Dorsolateral prefrontal cortex (tissue), 122 donors: ENCODE measurements at places on chromosomes 16 and 17.

DNA sequence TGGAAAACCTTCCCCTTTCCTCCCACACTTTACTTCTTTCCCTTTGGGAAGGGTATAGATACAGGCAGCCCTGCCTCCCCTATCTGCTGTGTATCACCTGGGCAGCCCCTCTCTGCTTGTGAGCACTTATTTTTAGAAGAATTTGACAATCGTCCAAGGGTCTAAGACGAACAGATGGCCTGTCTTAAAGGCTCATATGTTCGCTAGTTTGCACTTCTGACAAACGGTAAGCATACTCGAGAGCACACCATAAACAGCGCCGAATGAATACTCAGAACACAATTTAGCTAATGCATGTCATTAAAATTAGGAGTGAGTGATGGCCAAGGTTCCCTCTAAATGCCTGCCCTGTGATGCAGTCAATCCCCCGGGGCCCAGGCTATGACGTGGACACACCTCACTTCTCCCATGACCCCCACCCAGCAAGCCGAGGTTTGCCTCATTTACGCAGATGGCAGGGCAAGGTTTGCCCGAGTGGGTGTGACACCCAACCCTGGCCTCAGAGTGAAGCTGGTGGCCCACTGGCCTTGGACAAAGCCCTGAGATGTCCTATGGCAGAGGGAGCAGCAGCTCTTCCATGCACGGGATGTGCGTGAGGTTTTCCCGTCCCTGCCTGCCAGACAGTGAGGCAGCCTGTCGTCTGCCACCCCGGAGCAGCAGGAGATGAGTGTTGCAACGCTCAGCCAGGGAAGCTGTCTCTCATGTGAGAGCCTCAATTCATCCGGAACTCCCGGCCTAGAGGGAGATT lies 125.2 kb downstream of the C16orf78 start:
- no peak for DNase-seq

GRCh38 chr16:88349903-88350900 lies 32.6 kb upstream of the ZNF469 start:
- DNase-seq, result peak; percentile 21

DNA sequence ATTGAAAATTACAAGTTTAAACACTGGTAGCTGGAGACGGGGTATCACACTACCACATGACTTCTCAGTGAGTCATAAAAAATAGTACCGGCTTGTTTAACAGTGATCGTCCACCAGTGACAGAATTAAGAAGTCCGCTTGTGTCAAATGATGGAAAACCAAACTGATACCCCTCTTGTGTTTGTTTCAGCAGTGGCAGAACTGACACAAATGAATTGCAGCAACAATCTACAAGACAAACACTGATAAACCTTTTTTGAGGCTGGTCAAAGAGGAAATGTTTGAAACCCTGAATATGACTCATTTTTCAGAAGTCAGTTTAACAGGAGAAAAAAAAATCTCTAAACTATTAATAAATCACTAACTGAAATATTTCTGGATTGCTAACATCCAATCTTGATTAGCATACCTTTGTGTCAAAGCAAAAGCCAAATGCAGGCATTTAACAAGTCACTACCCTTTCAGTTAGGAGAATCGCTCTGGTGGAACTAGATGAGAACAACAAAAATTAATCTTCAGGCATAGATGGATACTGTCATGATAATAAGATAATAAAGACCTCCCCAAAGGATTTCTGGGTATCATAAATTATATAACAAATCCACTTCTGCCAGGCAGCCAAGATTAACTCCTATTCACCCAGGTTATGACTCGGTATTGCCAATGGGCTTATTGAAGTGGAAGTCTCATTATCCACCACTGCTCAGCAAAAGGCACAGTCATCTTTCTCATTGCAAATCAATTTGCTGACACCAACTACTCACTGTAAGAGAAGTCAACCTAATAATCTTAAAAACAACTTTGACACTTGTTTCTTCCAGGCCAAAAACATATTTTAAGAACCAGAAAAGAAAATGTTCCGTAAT lies 20.8 kb downstream of the DCUN1D3 start:
- no peak for DNase-seq

DNA sequence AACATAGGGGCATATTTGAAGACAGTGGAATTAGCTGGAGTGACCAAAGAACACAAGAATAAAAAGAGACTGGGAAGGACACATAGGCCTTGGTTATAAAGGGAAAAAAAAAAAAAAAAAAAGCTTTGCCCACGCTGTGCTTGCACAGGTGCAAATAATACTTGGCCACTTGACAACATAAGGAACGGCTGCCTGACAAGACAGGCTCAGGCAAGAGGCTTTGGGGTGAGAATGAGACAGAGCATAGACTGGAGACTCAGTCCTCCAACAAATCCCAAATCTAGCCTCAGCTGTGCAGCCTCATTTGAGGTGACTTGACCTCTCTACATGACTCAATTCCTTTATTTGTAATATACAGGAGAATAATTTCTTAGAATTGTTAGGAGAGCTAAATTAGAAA lies 332.8 kb upstream of the DYNLRB2 start:
- no peak for DNase-seq

DNA sequence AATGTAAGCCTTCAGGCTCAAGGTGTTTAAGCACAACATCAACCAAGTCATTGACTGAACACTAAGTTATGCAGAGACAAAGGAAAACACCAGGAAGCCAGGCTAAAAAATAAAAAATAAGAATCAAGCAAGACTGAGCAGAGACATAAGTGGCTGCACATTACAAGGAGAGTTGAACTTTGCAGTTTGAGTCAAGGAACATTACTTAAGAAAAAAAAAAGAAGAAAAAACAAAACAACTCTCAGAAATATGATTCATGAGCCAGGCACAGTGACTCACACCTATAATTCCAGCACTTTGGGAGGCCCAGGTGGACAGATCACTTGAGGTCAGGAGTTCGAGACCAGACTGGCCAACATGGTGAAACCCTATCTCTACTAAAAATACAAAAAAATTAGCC lies 168.1 kb downstream of the C16orf95 start:
- DNase-seq, result no peak

DNA sequence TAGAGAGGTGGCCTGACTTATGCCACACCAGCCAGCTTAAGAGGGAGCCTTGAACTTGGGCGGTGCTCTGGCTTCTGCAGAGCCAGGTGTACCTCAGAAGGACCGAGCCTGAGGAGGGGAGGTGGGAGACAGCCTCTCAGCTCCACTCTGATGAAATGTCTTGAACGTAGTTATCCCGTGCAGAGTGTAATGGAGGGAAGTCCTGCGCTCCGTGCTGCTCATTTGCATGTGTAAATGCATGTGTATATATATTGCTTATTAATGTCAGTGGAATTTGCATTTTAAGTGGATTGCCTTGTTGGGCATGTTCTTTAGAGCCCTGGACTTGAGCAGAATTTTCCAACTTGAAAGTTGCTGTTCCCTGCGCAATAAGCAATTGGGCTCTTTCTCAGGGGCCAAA lies 264.9 kb upstream of the SDK2 start:
- DNase-seq, result no peak

DNA sequence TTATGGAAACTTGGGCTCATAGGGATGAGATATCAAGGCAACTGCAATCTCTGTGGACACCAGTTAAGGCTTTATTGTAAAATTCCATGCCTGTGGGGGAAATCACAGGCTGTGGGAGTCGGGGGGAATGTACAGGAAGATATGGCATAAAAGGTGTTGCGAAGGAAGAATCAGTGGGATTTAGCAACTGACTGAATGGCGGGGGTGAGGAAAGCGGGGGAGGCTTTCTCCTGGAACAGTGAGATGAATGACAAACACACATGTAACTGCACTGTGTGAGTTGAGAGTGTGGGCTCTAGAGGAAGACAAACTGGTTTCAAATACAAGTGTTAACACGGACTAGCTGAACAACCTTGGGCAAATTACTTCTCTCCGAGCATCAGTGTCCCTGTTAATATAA lies 143.7 kb downstream of the PRKCB start:
- peak; percentile 31 for DNase-seq

- no peak for DNase-seq
Observed at GRCh38 chr17:28950017-28950751, 1.1 kb downstream of the PHF12 start.

DNA sequence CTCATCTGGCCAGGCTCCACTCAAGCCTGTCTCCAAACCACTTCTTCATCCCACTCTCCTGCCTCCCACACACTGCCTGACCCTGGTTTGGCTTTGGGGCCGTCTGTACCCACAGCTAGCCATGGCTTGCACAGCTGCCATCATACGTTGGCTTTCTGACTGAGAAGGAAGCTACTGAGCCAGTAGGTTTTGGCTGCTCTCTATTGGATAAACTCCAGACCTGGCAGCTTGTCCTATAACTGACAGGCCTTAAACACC lies 3.9 kb downstream of the MIF4GD start:
- no peak for DNase-seq

DNA sequence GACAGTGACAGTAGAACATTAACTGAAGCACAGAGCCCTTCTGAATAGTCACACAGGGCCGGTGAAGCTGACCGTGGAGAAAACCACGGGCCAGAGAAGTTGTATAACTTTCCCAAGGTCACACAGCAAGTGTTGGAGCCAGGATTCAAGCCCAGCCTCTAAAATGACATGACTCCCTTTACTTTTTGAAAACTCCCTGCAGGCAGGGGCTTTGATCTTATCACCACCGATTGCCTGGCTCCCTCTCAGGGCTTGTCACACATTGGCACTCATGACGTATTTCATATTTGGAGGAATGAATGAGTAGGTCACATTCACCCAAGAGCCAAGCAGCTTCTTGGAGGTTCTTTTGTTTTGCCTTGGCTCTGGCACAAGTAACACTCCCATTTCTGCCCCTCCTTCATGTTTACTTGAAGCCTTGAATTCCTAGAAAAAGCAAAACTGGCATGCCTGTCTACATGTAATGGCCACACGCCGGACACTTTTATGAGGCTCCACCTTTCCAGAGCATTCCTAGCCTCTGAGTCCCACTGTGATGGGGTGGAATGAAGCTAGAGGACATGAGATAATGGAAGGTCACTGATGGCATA lies 13.3 kb upstream of the RBBP6 start:
- no peak for DNase-seq

DNA sequence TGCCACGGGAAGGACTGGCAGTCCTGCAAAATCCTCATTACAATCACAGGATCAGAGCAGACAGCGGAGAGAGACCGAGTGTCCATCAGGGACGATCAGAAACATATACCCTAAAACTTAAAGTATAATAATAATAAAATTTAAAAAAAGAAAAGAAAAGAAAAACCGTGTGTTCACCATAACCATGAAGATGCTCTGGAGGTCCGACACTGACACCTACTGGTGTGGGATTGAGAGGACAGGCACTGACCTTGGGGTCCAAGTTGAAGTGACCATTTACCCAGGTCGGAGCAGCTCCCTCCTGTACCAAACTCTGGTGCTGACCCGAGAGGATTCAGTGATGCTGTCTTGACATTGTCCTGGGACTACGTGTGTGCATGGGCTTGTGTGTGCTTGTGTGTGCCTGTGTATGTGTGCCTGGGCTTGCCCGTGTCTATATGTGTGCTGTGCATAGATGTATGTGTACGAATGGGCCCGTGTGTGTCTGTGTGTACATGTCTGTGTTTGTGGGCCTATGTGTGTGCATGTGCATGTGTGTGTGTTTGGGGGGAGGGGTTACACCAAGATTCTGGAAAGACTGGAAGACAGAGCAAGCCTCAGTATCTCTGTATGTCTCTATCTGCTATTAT lies 10.0 kb upstream of the CD300LD start:
- no peak for DNase-seq

DNA sequence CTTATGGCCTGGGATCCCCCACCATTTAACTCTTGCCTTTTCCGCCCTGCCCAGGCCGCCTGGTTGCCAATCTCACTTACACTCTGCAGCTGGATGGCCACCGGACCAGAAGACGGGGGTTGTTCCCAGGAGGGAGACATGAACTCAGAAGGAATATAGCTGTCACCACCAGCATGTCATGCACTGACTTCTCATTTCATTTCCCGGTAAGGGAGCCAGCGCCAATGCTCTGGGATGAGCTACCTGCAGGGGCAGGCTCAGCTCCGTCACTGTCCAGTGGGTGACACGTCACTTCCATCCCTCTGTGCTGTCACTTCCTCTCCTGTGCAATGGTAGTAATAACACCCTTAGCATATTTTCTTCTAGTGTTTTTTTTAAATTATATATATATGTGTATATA lies 26.7 kb downstream of the ITGAL start:
- no peak for DNase-seq

- no peak for DNase-seq
Observed at GRCh38 chr17:38628441-38628840, 22.7 kb upstream of the SRCIN1 start.

- no peak for DNase-seq
Observed at GRCh38 chr17:42118545-42118944, 2.6 kb downstream of the KAT2A start.

DNA sequence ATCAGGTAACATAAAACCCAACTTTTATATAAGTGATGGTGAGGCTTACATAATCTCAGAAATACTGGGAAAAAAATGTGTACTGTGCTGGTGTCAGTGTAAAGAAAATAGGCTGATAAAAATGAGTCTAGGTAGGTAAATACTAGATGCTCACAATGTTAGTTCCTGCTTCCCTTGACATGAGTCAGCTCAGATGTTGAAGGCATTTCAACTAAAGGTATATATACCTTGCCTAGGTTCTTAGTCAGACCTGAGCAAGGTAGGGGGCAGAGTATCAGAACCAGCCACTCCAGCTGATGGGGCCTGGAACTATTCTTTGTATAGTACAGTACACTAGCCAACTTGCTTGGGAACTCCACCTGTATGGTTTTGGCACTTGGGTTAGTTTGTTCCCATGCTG lies 51.0 kb upstream of the CA10 start:
- DNase-seq, result no peak

GRCh38 chr17:19677736-19678379 lies 29.3 kb downstream of the ALDH3A2 start:
- no peak for DNase-seq

GRCh38 chr17:7931709-7932482 lies at the start of the genes CNTROB and TRAPPC1:
TSS of gene CNTROB (plus strand) at chr17:7932206. CDS start at chr17:7933080, 874 bp downstream.
TSS of gene TRAPPC1 (minus strand) at chr17:7931946. CDS start at chr17:7931829, 117 bp downstream.
- peak; percentile 100 for DNase-seq

GRCh38 chr16:17382514-17382913 lies 88.2 kb downstream of the XYLT1 start:
- no peak for DNase-seq

- DNase-seq, result no peak
Observed at GRCh38 chr17:3959295-3959899, 4.8 kb downstream of the ATP2A3 start.

DNA sequence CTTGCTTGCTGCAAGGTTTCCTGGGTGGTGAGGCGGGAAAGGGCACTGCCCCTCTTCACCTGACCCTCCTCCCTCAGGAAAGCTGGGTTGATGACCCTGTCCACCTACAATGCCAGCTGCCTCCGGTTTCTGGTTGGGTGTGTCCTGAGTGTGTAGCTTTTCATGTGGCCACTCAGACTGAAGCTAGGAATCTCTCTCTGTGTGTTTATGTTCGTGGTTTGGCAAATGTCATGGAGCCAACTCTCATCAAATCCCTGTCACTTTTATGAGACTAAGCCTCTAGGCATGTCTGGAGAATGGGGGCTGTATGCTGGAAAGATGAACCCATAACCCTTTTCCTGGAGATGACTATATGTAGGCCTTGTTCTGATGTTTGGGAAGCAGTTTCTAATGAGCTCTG lies 17.1 kb downstream of the PLEKHG4 start:
- DNase-seq, result no peak

DNA sequence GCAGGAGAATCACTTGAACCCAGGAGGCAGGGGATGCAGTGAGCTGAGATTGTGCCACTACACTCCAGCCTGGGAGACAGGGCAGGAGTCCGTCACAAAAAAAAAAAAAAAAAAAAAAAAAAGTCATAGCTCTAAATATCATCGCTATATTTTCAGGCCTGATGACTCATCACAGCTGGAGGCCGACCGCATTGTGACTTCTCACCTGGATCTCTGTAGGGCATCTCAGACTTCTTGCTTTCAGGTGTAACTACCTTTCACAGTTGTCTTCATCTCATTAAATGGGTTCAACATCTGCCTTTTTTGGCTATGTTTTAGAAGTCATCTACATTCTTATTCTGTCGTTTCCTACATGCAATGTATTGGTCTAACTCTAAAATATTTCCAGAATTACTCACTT lies 353.1 kb upstream of the MON1B start:
- no peak for DNase-seq
